Dorsolateral prefrontal cortex (tissue), 122 donors: ENCODE measurements at places on chromosomes 4 and X. TPM values are rescaled to one million over a fixed set of nuclear protein-coding genes. Genes with fewer than 3 reads are reported as not detected.
A peak's percentile ranks its signal among the peaks of the same experiment; 100 is the strongest.

GRCh38 chr4:177961761-177962380 lies 519.6 kb upstream of the AGA start:
- no peak for DNase-seq

- DNase-seq, result no peak
These were observed 47.3 kb upstream of the FAM9A start for GRCh38 chrX:8848441-8848840.

GRCh38 chr4:40514497-40514951 lies 115.1 kb downstream of the RBM47 start:
- DNase-seq, result no peak

PLAC8 gene
- total RNA-seq, result 4.5 TPM

- peak; percentile 78 for DNase-seq
These were observed 3.6 kb downstream of the GEMIN8 start for GRCh38 chrX:14026121-14026520.
